ENCODE measurements at places on chromosomes 1 and 21. TPM values are rescaled to one million over a fixed set of nuclear protein-coding genes. Genes with fewer than 3 reads are reported as not detected.

The UMODL1 gene
- total RNA-seq, result 0.16 TPM

The ARID4B gene
- 102 TPM for total RNA-seq

The ITLN2 gene
- total RNA-seq, result not detected

The ZBTB21 gene
- 18.0 TPM for total RNA-seq

The LCE1D gene
- not detected for total RNA-seq

The ICOSLG gene
- 1.6 TPM for total RNA-seq

The SAMSN1 gene
- 41.3 TPM for total RNA-seq

The CFAP107 gene
- not detected for total RNA-seq

The NDUFV3 gene
- total RNA-seq, result 68.0 TPM

The TMEM200B gene
- total RNA-seq, result 8.6 TPM

The RNF207 gene
- total RNA-seq, result 64.0 TPM

The CFHR2 gene
- total RNA-seq, result not detected

The TINAGL1 gene
- 68.1 TPM for total RNA-seq

The GART gene
- 94.7 TPM for total RNA-seq

The CAMSAP2 gene
- 90.5 TPM for total RNA-seq

The C1orf56 gene
- total RNA-seq, result 8.9 TPM

The LCE2B gene
- total RNA-seq, result not detected

The ARHGEF10L gene
- 52.7 TPM for total RNA-seq

The HEYL gene
- total RNA-seq, result 16.3 TPM

The SLAMF9 gene
- total RNA-seq, result not detected

Measured in camera-type eye (tissue), 1 donor.